Gastrocnemius medialis (tissue), 4 donors: ENCODE measurements at places on chromosomes 1 and 21. TPM values are rescaled to one million over a fixed set of nuclear protein-coding genes. Genes with fewer than 3 reads are reported as not detected.

The FCGR3A gene
- total RNA-seq = 1.7 TPM

DNA sequence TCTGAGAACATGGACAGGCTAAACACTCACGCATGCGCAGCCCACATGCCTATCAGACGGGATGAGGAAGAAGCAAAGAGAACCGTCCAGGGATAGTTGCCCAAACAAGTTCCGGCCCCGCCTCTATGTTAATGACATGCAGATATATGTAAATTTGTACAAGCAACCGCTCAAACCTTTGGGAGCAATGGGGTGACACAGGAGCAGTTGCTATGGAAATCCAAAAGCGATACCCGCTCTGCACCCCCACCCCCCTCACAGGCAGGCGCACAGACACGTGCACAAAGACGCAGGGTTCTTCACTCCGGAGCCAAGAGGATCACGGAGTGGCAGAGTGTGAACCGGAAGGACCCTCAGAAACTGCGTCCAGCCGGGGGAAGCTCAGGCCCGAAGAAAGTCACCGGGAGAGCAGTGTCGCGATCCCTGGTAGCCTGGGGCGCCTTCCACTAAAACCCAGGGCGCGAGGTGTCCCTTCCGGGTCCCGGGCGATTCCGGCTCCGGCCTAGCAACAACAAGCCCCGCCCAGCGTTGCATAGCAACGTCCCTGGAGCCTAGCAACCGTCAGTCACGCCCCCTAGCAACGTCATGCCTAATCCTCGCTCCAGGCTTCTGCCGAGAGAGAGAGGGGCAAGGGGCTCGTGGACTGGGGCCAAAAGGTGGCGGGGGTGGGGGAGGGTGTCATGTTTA, 24.1 kb upstream of the ADGRB2 start:
- peak; percentile 79 for DNase-seq

The KRTAP13-2 gene
- not detected for total RNA-seq

DNA sequence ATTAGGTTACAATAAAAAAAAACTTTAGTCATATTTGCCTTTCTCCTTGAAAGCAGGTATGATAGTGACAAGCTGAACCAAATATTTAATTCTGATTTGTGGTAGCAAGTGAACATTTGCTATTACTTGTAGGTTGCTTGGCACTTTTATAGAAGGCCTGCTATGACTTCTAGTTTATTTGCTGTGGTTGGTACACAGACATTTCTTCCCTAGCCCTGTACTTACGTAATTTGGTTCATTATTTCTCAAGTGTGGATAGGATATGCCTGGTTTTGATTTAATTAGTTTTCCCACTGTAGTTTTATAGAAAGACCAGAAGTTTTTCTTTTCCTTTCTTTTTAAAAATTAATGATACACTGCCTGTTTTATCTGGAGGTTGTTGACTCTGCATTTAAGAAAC, 55.9 kb downstream of the PPP2R5A start:
- DNase-seq = no peak

DNA sequence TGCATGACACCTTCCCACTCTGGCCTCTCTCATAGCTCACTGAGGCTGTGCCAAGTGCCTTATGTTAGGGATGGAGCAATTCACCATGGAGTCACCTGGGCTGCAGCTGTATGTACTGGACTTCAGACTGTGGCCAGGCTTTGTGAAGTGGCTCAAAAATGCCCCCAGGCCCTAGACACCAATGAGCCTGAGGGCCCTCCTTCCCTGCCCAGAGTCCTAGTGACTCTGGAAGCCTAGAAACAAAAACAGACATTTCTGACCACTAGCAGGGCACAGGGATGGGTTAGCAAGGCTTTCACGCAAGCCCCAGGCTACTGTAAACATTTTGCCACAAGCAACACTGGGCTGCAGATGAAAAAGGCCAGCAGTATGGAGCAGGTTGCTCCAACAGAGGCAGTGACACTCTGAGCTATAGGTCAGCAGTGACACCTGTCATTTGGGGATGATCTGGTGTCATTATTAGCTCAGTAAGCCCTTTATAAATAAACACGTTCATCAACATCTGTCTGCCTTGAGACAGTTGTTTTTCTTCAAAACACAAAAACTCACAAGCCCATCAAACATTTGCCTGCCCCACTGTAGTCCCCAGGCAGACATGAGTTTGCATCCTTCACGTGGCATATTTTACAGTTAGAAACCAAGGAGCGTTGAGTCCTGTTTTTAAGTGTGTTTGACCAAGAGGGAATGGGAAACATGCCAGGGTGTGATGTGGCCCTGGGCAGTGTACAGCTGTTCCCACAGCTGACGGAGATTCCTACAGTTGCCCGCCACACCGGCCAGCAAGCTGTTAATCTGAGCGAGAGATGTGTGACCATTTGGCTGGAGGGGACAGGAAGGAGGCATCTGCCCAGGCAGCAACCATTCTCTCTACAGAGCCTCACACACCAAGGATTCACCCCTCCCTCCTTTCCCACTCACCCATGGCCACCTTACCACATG, 66.8 kb downstream of the KCNN3 start:
- no peak for DNase-seq

The RERE gene
- total RNA-seq = 100 TPM

The B3GALT2 gene
- total RNA-seq = not detected

GRCh38 chr1:206112600-206113301, 4.4 kb downstream of the AVPR1B start:
- no peak for DNase-seq

The MYCL gene
- not detected for total RNA-seq

DNA sequence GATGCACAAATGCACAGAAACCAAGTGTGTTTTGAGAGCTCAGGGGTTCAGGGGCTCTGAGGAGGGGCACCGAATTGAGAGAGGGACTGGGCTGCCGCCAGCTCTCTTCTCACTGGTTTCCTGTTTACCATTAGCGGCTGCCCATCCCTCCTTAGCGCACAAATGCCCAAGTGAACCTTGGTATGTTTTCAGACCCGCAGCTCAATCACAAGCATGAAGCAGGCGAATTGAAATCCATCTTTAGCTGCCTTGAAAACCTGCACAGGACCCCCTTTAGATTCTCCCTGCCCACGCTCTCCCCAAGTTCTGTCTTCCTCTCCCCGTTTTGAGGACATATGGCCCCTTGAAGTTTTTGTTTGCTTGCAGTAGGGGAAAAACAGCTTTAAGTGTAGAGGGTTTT, 61.1 kb upstream of the ACOT11 start:
- DNase-seq = no peak

- DNase-seq = no peak
These were observed 63.4 kb downstream of the CD2 start for GRCh38 chr1:116817582-116818064.

DNA sequence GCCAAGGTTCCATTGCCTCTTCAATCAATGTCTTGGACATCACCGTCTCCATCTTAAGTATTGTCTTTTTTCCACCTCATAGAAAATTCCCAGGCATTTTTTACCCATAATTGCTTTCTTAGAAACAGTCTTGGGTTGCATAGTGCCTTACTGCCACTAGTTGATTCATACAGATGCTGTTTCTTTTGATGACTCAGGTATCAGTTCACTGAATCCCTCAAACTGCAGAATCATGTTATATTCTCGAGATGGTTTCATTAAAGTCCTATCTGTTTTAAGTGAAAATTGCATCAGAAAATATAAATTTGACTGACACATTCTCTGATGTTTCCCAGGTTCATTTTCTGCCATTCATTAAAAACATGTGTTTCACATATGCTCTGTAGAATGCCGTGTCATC, 1489.1 kb downstream of the BRINP3 start:
- DNase-seq = no peak

DNA sequence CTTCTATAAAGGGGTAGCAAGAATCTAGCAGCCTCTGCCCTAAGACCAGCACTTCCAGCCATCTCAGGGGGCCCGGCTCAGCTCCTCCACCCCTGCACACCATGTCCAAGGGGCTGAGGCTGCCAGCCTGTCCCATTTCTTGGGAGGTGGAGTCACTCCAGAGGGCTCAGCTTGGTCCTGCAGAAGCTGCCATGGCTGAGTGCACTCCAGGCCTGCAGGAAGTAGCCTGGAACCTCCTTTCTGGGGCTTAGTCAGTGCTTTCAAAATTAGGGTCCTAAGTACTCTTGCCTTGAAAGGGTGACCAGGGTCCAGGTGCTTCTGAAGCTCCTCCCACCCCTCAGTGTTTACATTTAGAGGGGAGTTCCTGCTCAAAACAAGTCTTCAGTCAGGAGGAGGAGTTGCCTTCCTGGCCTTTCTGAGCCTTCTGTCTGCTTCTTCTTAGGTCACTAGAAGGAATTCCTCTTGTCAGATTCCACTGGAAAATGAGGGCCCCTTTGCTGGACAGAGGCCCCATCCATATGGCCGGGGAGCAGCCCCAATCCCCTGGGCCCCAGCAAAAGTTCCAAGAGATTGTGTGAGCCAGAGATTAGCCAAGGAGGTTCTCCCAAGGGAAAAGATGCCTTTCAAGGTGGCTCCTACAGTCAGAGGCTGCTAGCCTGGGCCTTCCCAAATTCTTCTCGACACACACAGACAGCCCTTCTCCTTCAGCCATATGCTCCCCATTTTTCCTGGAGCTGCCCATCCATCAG, 128.1 kb upstream of the VAMP3 start:
- DNase-seq = no peak

- DNase-seq = no peak
These were observed 745.5 kb downstream of the LRRIQ3 start for GRCh38 chr1:73452522-73452921.

- DNase-seq = no peak
These were observed 7.3 kb upstream of the ACOT11 start for GRCh38 chr1:54540582-54541295.
